ENCODE measurements at places on chromosomes 4 and X. TPM values are rescaled to one million over a fixed set of nuclear protein-coding genes. Genes with fewer than 3 reads are reported as not detected.

VSIG1 gene
- total RNA-seq = 14.9 TPM

CENPI gene
- total RNA-seq = 0.28 TPM

FMR1 gene
- total RNA-seq = 87.9 TPM

BEX3 gene
- 13.9 TPM for total RNA-seq

AFM gene
- not detected for total RNA-seq

- no peak overlapping the region for H3K4me3 ChIP-seq
- DNase-seq = no peak
- no peaks in the 10 kb centered on the region for H3K4me1 ChIP-seq
- H3K36me3 ChIP-seq = no peaks in the 10 kb centered on the region
Measured at GRCh38 chr4:41748074-41748570, 403 bp downstream of the PHOX2B start.

GRCh38 chrX:57904176-57904880 lies 5.9 kb downstream of the ZXDA start:
- no peaks in the 10 kb centered on the region for H3K27me3 ChIP-seq
- H3K27ac ChIP-seq = no peak overlapping the region
- H3K4me1 ChIP-seq = peaks cover 12% of the 10 kb centered on the region
- DNase-seq = no peak
- H3K4me3 ChIP-seq = no peak overlapping the region

DNA sequence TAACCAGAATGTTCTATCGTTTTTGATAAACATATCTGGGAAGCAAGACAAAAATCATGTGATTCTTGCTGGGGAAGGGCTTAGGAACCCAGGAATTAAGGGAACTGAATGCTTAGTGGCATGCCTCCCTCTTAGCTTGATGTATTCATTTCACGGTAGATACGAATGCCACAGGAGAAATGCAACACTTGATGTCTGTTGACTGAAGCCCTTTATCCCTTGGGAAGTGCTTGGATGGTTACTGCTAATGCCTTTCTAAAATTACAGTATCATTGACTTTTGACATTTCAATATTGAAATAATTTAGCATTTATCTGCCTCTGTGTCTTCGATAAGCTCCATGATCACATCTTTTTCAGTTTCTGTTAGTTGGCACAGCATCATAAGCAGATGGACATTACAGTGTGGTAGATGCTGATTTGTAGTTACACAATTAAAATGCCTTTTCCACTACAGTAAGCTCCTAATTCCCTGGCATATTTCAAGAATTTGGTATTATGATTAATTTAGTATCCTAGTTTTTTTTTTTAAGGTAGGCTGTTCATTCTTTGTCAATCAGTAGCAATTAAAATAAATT lies 226.7 kb downstream of the ARHGAP10 start:
- no peak for DNase-seq
- H3K27me3 ChIP-seq = no peaks in the 10 kb centered on the region
- H3K4me1 ChIP-seq = no peaks in the 10 kb centered on the region
- no peak overlapping the region for H3K4me3 ChIP-seq
- no peaks in the 10 kb centered on the region for H3K36me3 ChIP-seq

DNA sequence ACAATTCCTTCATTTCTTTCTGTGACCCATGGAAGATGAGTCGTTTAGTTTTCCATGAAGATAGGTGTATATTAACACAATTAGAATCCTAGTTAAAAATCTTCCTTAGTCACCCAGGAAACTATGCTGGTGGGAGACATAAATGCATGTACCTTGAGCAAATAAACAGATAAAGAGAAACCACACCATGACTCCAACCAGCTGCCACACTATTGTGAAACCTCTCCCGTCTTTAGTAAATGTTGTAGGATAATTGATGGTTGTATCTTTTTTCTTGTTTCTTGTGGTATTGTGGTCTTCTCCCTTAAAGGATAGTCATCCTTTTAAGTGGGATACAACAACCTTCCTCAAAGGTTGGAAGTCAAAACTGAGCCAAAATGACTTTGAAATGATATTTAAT lies 103.8 kb upstream of the LEF1 start:
- DNase-seq = no peak
- H3K27ac ChIP-seq = no peak overlapping the region
- no peaks in the 10 kb centered on the region for H3K27me3 ChIP-seq
- no peak overlapping the region for H3K4me3 ChIP-seq
- no peaks in the 10 kb centered on the region for H3K36me3 ChIP-seq
- no peaks in the 10 kb centered on the region for H3K4me1 ChIP-seq

DNA sequence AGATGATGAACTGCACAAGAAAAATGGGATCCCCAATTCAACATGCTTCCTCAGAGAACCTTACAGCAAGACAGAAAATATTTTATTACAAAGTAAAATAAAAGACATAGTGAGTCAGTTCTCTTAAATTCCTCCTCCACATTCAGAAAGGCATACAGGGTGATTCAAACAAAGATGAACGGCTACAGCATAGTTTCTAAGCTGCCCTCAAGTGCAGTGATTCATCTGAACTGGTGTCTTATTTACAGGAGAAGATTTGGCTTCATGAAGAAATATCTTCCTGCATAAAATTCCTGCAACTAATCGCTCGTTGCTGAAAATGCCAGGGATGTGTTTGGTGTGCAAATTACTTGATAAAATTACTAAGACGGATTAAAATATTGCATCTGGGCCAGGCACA lies 103.6 kb downstream of the PRKX start:
- no peaks in the 10 kb centered on the region for H3K27me3 ChIP-seq
- no peak for DNase-seq
- no peak overlapping the region for H3K4me3 ChIP-seq
- no peak overlapping the region for H3K27ac ChIP-seq
- no peaks in the 10 kb centered on the region for H3K4me1 ChIP-seq

DNA sequence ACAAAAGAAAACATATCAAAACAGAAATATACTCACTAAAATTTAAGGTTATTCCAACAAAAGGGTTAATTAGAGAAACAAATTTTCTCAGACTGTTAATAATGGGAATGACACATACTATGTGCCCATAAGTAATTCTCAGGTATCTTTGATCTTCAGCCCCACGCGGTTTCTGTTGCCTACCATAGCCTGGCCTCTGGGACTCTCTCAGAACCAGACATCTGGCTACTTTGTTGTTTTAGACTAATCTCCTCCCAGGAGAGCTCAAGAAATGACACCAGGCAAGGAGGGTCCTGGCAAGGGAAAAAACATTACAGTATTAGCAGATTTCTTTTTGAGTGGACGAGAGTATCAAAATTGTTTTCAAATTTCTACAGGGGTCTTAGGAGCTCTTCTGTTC lies 43.7 kb downstream of the SLC10A7 start:
- H3K27ac ChIP-seq = no peak overlapping the region
- H3K4me3 ChIP-seq = no peak overlapping the region

GRCh38 chrX:51461053-51462044 lies 35.0 kb downstream of the NUDT11 start:
- H3K36me3 ChIP-seq = no peaks in the 10 kb centered on the region
- H3K27me3 ChIP-seq = no peaks in the 10 kb centered on the region
- H3K4me3 ChIP-seq = no peak overlapping the region
- no peaks in the 10 kb centered on the region for H3K4me1 ChIP-seq
- H3K27ac ChIP-seq = no peak overlapping the region

DNA sequence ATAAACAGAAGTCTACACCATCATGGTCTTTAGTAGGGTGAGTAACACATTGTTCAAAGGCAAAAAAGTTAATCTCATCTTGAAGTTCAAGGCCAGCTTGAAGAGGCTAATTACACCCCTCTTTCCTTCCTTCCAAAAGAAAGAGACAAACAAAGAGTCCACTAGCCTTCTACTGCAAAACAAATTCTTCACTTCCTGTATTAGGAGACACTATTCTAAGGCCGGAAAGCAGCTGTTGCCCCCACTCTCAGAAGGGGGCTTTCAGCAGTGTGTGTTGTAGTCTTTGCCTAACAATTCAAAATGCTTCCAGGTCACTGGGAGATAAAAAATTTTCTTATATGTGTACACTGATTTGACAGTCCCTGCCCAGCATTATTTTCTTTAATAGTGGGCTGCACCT lies 25.1 kb downstream of the RASGEF1B start:
- no peak overlapping the region for H3K27ac ChIP-seq
- H3K36me3 ChIP-seq = peaks cover 50% of the 10 kb centered on the region
- H3K4me3 ChIP-seq = no peak overlapping the region
- no peaks in the 10 kb centered on the region for H3K27me3 ChIP-seq

GRCh38 chr4:69115851-69116213 lies 19.6 kb downstream of the UGT2B7 start:
- no peak for DNase-seq
- no peaks in the 10 kb centered on the region for H3K4me1 ChIP-seq
- no peak overlapping the region for H3K4me3 ChIP-seq
- H3K27ac ChIP-seq = no peak overlapping the region
- no peaks in the 10 kb centered on the region for H3K36me3 ChIP-seq

DNA sequence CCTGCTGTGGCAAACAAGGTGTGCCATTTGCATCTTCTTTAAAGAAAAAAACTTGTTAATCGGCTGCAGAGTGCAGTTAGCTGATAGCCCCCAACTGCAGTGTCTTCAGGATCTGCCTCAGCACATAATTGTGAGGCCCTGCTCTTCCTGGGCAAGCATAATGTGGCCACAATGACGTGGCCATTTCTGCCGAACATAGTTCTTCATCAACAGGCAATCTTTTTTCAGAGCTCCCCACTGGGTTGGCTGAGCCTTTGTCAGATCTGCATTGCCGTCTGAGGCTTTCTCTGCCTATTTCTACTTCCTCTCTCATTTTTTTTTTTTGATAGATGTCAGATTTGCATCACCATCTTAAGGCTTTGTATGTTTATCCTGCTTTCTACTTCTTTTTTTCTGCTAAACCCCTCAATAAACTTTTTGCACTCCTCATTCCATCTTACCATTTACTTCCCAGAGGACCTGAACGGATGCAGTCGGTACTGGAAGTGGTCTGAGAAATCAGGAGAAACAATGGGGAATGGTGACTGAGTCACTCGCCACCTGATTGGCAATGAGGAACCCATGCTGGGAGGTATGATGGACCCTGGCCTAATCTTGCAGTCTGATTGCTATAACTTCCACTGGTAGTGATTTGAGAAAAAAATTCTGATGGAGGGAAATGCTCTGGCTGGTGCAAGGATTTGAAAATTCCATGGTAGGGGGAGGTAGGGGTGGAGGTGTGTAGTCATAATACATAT lies 21.2 kb upstream of the TAB3 start:
- no peaks in the 10 kb centered on the region for H3K4me1 ChIP-seq
- no peak overlapping the region for H3K27ac ChIP-seq
- DNase-seq = no peak
- H3K36me3 ChIP-seq = no peaks in the 10 kb centered on the region
- H3K27me3 ChIP-seq = no peaks in the 10 kb centered on the region

DNA sequence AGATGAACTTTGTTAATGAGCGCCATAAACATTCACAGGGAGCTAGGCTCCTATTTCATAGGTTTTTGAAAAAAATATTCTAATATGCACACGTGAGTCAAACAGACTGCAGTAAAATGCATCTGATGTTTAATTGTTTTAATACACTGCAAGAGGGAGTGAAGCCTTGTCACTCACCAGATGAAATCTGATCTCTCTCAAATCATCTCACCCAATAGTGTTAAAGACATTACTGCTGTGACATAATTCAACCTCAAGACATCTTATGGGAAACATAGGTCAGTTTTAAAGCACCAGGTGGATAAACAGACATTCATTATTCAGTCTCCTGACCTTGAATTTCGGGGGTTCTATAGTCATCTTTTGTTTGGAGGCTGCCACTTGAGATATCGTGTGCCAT lies 148.3 kb downstream of the MAML3 start:
- H3K4me1 ChIP-seq = no peaks in the 10 kb centered on the region
- no peak overlapping the region for H3K4me3 ChIP-seq
- H3K36me3 ChIP-seq = no peaks in the 10 kb centered on the region
- H3K27ac ChIP-seq = no peak overlapping the region
- no peaks in the 10 kb centered on the region for H3K27me3 ChIP-seq

DNA sequence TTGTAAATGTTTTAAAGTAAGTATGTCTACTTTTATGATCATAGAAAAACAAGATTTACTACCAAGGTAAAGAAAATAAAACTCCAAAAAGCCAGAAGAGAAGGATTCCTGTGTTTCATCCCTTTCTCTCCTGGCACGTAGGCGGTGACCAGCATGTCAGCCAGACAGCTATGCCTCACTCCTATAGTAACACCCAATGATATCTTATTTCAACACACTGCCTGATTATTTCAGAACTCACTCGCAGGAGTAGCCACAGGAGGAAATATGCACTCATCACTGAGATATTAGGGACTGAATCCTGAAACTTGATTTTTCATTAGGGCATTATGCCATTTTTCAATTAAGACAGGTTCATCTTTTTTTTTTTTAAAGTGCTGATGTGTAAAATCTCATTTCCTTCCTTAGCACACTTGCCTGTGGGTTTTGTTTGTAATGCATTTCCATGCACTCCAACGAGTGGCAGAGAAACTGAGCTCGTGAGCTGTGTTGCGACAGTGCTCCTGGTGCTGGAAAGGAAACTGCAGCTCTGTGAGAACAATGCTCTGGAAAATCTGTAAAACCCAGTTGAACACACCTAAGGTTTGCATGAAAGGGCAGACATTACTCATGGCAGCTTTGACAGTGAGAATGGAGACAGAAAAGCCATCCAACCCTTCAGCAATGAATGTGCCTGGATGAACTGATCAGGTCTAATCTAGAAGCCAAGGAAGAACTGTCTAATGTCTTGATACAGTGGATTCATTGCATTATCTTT lies 18.2 kb downstream of the RAI2 start:
- H3K36me3 ChIP-seq = no peaks in the 10 kb centered on the region
- H3K4me1 ChIP-seq = no peaks in the 10 kb centered on the region
- no peak overlapping the region for H3K4me3 ChIP-seq
- no peak overlapping the region for H3K27ac ChIP-seq
- H3K27me3 ChIP-seq = no peaks in the 10 kb centered on the region
- DNase-seq = no peak

DNA sequence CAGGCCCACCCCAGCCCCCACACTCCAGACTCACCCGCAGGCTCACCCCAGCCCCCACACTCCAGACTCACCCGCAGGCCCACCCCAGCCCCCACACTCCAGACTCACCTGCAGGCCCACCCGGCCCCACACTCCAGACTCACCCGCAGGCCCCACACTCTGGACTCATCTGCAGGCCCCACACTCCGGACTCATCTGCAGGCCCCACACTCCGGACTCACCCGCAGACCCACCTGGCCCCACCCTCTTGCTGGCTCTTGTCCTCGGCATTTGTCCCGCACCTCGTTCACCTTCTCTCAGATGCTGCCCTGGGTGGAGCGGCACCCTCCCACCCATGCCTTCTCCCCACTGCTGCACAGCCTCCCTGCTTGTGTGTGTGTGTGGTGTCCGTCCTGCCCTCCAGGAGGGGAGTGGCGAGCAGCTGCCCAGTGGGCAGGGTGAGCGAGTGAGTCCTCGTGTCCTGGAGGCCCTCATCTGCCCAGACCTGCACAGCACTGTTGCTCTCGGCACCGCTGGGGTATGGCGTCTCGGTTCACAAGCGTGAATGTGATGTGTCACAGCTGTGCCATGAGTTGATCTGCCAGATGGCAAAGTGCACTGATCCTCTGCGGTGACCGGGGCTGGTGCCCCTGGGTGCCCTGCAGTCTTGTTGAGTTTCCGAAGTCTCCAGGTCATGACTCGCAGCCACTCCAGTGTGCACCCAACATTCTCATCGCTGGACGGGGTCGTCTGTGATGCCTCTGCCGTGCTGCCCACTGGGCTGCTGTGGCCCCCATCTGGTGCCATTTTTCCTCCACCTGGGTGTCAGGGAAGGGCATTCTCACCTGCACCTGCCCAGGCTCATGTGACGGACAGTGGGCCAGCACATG lies 27.7 kb downstream of the MAEA start:
- H3K27me3 ChIP-seq = no peaks in the 10 kb centered on the region
- peaks cover 23% of the 10 kb centered on the region for H3K4me1 ChIP-seq
- H3K36me3 ChIP-seq = peaks cover 72% of the 10 kb centered on the region
- DNase-seq = no peak
- H3K4me3 ChIP-seq = no peak overlapping the region

Data from CD4-positive, alpha-beta T cell (primary cell).